Airway epithelial cell (primary cell): ENCODE measurements at places on chromosomes 11 and 22. TPM values are rescaled to one million over a fixed set of nuclear protein-coding genes. Genes with fewer than 3 reads are reported as not detected.

KCNJ1 gene
- total RNA-seq, result 0.07 and 0.33 TPM in 2 replicates

WBP2NL gene
- under 0.01 TPM in 1 of 2 replicates, not detected in the other for total RNA-seq

GAS2 gene
- total RNA-seq, result 1.7 and 3.2 TPM in 2 replicates

POU2AF2 gene
- total RNA-seq, result not detected in 2 replicates

WT1 gene
- not detected in 2 replicates for total RNA-seq

IGSF9B gene
- total RNA-seq, result 0.92 and 1.1 TPM in 2 replicates

SAA4 gene
- total RNA-seq, result 0.42 and 0.56 TPM in 2 replicates

PATZ1 gene
- total RNA-seq, result 10.5 and 12.7 TPM in 2 replicates

MUC5AC gene
- not detected in 2 replicates for total RNA-seq

TBX1 gene
- total RNA-seq, result 21.6 and 34.4 TPM in 2 replicates

TREH gene
- not detected in 2 replicates for total RNA-seq

BAIAP2L2 gene
- 0.35 and 0.51 TPM in 2 replicates for total RNA-seq

YWHAH gene
- 66.4 and 74.2 TPM in 2 replicates for total RNA-seq

MUC6 gene
- total RNA-seq, result not detected in 2 replicates

NFAM1 gene
- 0.07 TPM in 1 of 2 replicates, not detected in the other for total RNA-seq

C22orf42 gene
- total RNA-seq, result not detected in 2 replicates

SLC22A8 gene
- not detected in 2 replicates for total RNA-seq

MPPED1 gene
- total RNA-seq, result not detected in 2 replicates

SGSM1 gene
- total RNA-seq, result not detected in 2 replicates

MAJIN gene
- not detected in 2 replicates for total RNA-seq

CHST1 gene
- 0.07 TPM in 1 of 2 replicates, not detected in the other for total RNA-seq

TMEM132A gene
- 107 and 120 TPM in 2 replicates for total RNA-seq

EMID1 gene
- 0.14 and 0.51 TPM in 2 replicates for total RNA-seq

PAX6 gene
- not detected in 2 replicates for total RNA-seq

TMEM25 gene
- 32.8 and 40.8 TPM in 2 replicates for total RNA-seq

NOX4 gene
- 1.2 and 1.3 TPM in 2 replicates for total RNA-seq

BET1L gene
- 18.5 and 21.2 TPM in 2 replicates for total RNA-seq

CRYBB3 gene
- total RNA-seq, result 0.56 TPM in 1 of 2 replicates, not detected in the other

SYT13 gene
- total RNA-seq, result not detected in 2 replicates

ATG16L2 gene
- 6.2 and 9.6 TPM in 2 replicates for total RNA-seq

C11orf65 gene
- 1.4 and 2.1 TPM in 2 replicates for total RNA-seq

FGF3 gene
- total RNA-seq, result not detected in 2 replicates

PANX2 gene
- total RNA-seq, result 0.46 and 0.71 TPM in 2 replicates

UBQLNL gene
- not detected in 2 replicates for total RNA-seq

PRDM11 gene
- 3.3 and 5.6 TPM in 2 replicates for total RNA-seq

APBB1 gene
- 2.3 and 3.3 TPM in 2 replicates for total RNA-seq

KCNQ1 gene
- 0.79 and 1.6 TPM in 2 replicates for total RNA-seq

PLXNB2 gene
- 184 and 221 TPM in 2 replicates for total RNA-seq

GAS2L1 gene
- total RNA-seq, result 25.3 and 29.8 TPM in 2 replicates

MIF gene
- 1,048 and 1,082 TPM in 2 replicates for total RNA-seq

CTSW gene
- not detected in 2 replicates for total RNA-seq

CCDC81 gene
- 0.28 and 0.37 TPM in 2 replicates for total RNA-seq

CLP1 gene
- 14.5 and 16.4 TPM in 2 replicates for total RNA-seq

CDC42BPG gene
- 15.9 and 17.4 TPM in 2 replicates for total RNA-seq

ANO3 gene
- 0.07 TPM in 1 of 2 replicates, not detected in the other for total RNA-seq

ALDH3B1 gene
- 2.1 and 3.1 TPM in 2 replicates for total RNA-seq
